ENCODE measurements at places on chromosomes 5 and 9. TPM values are rescaled to one million over a fixed set of nuclear protein-coding genes. Genes with fewer than 3 reads are reported as not detected.

Gene DNAJB5
- total RNA-seq, result 37.4 TPM

Gene LHX6
- total RNA-seq, result 1.0 TPM

Gene CARTPT
- total RNA-seq, result not detected

- no peak for DNase-seq
These were observed 126.4 kb downstream of the FBXL17 start for GRCh38 chr5:108255468-108255867.

- DNase-seq, result no peak
These were observed 132.9 kb downstream of the STARD4 start for GRCh38 chr5:111379391-111379816.

GRCh38 chr9:102459828-102460227 lies 535.3 kb upstream of the CYLC2 start:
- no peak for DNase-seq
